ENCODE measurements at places on chromosomes 3 and 15.

DNA sequence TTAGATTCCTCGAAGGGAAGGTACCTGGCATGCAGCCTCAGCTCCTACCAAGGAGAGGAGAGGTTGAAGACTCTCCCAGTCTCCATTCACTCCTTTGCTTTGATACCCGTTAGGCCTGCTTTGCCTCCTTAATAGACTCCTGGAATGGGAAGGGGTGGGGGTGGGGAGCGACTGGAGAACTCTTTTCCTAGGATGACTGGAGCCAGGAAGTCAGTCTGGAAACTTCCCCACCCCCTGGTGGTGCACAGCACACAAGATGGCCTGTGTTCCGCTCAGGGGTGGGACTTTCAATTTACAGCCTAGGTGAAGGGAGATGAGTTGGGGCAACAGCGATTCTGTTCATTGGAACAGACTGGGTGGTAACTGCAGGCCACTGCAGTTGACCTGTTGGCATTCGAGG lies 21.4 kb upstream of the CELF6 start:
- DNase-seq, result no peak

DNA sequence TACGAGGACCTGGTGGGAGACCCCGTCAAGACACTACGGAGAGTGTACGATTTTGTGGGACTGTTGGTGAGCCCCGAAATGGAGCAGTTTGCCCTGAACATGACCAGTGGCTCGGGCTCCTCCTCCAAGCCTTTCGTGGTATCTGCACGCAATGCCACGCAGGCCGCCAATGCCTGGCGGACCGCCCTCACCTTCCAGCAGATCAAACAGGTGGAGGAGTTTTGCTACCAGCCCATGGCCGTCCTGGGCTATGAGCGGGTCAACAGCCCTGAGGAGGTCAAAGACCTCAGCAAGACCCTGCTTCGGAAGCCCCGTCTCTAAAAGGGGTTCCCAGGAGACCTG lies 2.5 kb downstream of the CHST2 start:
- no peak for DNase-seq

- DNase-seq, result no peak
Measured at GRCh38 chr3:37115446-37115845, 58.9 kb downstream of the LRRFIP2 start.

DNA sequence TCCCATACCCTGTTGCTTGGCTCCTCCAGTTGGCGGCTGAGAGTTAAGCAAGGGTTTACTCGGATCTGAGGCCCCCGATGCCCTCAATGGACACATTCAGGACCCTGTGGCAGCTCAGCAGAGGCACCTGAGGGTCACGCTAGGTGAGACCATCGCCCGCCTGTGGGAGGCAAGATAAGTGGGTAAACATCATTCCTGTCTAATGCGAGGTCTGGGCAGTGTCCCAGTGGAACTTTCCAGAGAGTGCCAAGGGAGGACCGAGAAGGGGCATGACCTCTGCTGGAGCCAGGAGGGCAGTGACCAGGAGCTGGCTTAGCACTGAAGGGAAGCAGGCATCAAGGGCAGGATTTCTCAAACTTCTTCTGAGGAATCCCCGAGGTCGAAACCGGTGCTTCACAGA lies 65.4 kb upstream of the SEC61A1 start:
- DNase-seq, result peak; percentile 83

DNA sequence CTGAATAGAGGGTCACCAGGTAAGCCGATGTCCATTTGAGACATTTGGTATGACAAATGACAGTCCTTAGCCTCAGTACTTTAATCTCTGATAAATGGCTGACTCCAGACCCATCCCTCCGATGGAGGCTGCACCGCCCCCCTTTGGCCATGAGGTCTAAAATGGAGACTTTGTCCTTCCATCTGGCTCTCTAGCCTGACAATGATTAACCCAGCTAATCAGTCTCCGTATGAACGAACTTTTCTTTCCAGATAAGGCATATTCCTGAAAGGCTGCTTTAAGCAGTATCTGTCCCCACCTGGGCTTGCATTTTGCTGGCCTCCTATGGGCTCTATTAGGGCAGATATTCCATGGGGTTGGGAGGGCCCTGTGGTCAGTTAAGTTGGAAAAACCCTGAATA lies 10.8 kb upstream of the MYZAP start:
- no peak for DNase-seq

- DNase-seq, result no peak
Measured at GRCh38 chr15:85707519-85708338, 87.0 kb downstream of the KLHL25 start.

Data from cardiac septum (tissue), 1 donor.